ENCODE measurements at places on chromosomes 3 and 15. TPM values are rescaled to one million over a fixed set of nuclear protein-coding genes. Genes with fewer than 3 reads are reported as not detected.

DNA sequence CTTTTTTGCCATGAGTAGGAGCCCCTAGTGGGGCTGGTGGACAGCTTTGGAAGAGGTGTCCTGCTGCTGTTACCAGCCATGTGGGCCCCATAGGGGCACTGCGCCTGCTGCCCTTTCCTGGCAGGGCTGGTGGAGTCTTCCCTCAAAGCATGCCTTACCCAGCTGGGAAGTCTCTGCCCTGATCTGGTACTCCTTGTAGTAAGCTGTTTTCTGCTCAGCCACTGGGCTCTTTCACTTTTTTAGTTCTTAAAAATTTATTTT, 26.2 kb downstream of the HMCES start:
- no peak for DNase-seq

DNA sequence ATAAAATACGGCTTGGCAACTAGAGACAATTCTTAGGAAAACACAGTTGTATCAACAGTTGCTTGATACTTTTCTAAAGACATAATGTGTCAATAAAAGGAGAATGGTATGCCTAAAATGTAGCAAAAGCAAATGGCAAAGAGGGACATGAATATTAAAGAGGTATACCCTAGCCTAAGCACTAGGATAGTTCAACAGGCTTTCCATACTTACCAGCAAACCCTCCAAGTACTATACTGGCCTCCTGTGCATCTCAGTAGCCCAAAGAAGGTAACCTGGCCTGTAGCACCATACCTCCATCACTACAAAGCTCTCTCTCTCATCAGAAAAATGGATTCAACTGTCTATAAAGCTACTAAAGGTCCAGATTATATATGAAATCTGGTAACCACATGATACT, 7.5 kb downstream of the SETD2 start:
- DNase-seq: no peak

GRCh38 chr3:67737906-67738865, 83.8 kb upstream of the SUCLG2 start:
- no peak for DNase-seq

The LYSMD2 gene
- total RNA-seq: 21.5 TPM

- no peak for DNase-seq
Observed at GRCh38 chr15:71760852-71761251, 49.5 kb upstream of the NR2E3 start.

Data from omental fat pad (tissue), 4 donors.